ENCODE measurements at places on chromosomes 5 and 9.
A peak's percentile ranks its signal among the peaks of the same experiment; 100 is the strongest.

- no peak for DNase-seq
These were observed 96.7 kb downstream of the MVB12B start for GRCh38 chr9:126423142-126423915.

GRCh38 chr5:156396063-156396829 lies 69.3 kb downstream of the SGCD start:
- no peak for DNase-seq

DNA sequence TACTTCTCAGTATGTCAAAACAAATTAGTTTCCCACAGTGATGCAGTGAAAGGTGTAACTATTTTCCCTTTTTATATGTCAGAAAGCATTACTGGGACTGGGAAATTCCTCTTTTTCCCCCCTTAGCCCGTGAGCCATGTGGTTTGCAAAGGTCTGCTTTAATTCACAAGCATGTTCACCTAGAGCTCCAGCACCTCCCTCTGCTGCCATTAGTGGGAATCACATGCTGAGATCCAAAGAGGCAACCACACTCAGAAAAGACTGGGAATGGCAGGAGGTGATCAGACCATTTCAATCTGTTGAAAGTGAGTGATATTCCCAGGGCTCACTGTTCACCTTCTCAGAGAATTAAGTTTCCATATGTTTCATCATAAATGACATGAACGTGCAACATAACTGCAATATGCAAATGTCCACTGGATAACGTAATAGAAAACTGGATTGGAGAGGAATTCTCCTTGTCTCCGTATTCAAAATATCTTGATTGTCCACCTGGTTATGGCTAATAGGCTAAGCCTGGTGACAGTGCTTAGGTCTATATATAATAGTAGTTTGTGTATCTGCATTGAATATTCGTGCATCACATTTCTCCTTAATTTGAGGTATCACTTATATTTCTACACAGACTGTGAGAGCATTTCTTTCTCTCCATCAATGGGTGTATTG lies 703.5 kb upstream of the WWC1 start:
- peak; percentile 66 for DNase-seq

DNA sequence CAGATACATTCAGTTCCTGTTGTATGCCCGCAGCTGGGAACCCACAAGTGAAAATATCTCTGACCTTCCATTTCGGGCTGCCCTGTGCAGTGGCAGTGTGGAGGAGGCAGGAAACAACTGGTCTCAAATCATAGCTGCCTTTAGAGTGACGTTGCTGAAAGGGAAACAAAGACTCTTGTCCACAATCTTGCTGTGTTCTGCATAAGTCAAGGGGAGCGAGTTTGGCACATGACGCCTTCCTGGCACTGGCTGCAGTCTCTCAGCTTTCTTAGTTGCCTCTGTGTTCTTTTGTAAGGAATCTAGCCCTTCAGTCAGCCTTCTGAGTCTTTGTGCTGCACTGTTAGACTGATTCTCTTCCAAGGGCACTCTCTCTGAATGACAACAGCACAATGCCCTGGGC lies 24.0 kb downstream of the ADAMTS16 start:
- DNase-seq, result no peak

GRCh38 chr5:17796142-17796541 lies 161.9 kb downstream of the TAF11L14 start:
- DNase-seq, result no peak

DNA sequence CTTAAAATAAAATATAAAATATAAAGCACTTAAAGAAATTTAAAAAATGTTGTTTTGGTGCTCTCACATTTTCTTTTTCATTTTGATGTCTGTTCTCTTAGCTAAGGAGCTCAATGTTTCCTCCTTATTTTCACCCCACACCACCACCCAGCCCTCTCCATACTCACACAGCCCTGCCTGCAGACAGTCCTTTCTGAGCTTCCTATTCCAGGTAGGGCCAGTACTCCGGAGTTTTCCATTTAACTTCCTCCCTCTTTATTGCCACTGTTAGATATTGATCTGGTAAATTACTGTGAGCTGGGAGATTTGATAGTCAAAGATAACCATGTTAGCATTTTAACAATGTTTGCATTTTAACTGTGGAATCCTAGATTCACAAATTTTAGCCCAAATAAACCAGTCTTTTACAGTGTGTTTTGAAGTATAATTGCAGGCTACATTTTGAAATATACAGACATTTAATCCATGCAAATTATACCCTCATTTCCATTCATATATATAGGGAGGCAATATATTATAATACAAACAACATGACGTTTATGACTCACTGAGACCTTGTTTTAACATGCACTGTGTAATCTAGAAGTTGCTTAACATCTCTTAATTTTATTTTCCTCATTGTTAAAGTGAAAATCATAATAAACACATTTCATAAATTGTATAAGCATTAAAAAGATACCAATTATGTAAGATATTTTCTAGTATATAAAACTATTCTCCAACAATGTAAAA lies 927.1 kb downstream of the NR2F1-AS1 start:
- no peak for DNase-seq

DNA sequence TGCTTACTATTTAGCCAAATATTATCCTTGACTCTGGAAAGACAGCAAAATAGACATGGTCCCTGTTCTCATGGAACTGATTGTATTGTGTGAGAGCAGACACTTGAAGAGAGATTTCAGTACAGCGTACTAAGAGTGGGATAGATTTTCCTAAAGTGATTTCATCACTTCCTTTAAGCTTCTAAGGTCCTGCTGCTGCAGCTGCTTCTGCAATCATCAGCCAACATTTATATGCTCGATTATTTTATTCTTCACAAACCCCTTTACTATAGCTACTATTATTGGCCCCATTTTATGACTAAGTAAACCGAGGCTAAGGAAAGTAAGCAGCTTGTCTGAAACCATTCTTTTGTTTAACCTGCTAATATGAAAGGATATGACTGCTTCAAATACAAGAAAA lies 137.7 kb downstream of the SPATA31D1 start:
- no peak for DNase-seq

DNA sequence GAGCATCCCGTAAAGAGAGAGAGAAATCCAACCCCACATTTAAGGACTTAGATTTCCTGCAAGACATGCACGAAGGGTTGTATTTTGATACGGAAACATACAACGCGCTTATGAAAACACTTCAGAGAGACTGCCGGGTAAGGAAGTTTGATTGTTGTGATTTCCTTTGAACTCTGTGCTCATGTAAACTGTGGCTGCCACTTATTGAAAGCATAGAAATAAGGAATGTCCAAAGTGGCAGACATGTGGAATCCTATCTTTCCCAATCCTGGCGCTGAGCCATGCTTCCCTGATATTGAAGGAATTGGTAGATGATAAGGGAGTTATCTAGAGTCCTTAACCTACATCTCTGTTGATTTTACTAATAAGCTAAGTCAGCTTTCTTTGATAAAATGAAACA lies 119.4 kb downstream of the PRKACG start:
- no peak for DNase-seq

GRCh38 chr9:34501889-34502425 lies 20.8 kb downstream of the ENHO start:
- no peak for DNase-seq

GRCh38 chr9:13690595-13690994 lies 411.1 kb upstream of the MPDZ start:
- no peak for DNase-seq

GRCh38 chr5:105970919-105971318 lies 1699.8 kb downstream of the EFNA5 start:
- no peak for DNase-seq

DNA sequence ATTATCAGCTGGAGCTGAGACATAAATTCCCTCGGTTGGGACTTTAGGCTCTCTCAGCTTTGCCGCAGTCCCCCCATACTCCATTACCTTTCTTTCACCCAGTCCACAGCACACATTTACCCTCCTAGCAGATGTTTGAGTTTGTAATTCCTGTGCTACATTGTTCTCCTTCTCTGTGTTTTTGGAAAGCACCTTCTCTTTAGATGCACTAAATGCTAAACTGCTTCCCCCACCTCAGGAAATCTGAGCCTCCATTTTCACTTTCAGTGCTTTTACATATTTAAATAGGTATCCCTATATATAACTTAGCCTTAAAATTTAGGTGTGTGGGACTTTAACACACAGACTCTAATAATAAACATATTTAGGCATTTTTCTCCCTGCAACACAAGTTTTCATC lies 356.9 kb downstream of the NFIB start:
- DNase-seq, result no peak

DNA sequence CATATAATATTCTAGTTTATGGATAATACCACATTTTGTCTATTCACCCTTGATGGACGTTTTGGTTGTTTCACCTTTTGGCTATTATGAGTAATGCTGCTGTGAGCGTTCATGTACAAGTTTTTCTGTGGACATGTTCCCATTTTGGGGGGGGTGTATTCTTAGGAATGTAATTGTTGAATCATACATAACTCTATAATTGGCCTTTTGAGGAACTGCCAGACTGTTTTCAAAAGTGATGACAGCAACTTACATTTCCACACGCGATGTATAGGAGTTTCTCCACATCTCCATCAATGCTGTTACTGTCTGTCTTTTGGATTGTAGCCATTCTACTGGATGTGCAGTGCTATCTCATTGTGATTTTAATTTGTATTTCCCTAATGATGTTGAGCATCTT lies 69.8 kb downstream of the SLC46A2 start:
- DNase-seq, result no peak

- DNase-seq, result no peak
These were observed 31.3 kb downstream of the ELL2 start for GRCh38 chr5:95930141-95930930.

DNA sequence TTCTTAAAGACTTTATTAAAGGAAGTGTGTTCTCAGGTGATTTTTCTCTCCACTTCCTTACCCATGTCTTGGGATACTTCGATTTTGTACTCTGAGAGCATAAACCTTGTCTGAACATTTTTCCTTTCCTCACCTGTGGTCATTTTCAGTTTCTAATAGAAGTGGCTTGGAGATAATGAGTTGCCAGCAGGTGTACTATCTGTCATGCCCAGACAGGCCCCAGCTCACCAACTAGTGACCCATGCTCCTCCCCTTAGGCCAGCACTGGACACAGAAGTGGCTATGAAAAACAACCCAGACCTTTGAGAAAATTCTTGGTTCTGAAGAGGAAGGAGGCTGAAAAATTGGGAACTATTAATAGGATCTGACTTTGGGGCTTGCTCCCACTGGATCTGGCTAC lies 49.2 kb upstream of the SMIM32 start:
- DNase-seq, result no peak

- no peak for DNase-seq
These were observed 34.0 kb downstream of the CCNJL start for GRCh38 chr5:160278343-160278742.

- DNase-seq, result no peak
These were observed 800.4 kb upstream of the DMAC1 start for GRCh38 chr9:8599937-8600336.

GRCh38 chr9:91193087-91193657 lies 168.5 kb downstream of the AUH start:
- DNase-seq, result no peak

DNA sequence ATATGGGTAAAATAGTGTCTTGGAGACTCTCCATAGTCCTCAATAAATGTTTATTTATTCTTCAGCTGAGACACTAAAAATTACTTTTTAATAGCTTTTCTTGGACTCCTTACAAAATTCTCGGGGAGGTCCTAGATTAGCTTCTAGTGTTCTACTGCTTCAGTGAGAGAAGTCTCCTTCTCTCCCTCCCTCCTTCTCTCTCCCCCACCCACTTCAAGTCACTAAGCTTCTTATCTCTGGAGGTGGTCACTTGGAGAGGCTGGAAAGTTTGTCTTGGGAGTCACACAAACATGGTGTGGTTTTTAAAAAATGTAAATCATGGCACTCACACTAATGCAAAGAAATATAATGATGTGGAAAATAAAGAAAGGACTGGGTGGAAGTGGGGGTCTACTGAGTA lies 64.1 kb downstream of the SEMA6A start:
- no peak for DNase-seq

- no peak for DNase-seq
These were observed 88.8 kb downstream of the NSUN2 start for GRCh38 chr5:6543830-6544560.

GRCh38 chr9:116059466-116059865 lies 94.1 kb upstream of the PAPPA start:
- DNase-seq, result no peak

GRCh38 chr9:127974769-127975261 lies 6.0 kb downstream of the EEIG1 start:
- DNase-seq, result no peak

DNA sequence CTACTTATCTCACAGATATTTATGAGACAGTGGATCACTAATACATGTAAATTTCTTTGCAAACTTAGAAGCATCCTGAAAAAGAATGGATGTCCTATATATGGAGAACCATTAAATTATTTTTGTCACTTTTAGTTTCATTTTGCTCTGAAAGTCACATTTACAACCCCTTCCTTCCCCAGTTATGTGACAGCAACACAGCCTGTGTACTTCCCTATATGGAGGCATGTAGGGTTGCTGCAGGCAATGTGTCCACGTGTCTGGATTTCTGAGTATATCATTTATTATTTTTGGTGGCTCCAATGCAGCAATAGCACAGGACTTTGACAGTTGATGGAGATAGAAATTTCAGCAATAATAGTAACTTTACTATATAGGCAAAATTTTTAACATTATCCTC lies 156.4 kb downstream of the ST8SIA4 start:
- no peak for DNase-seq

DNA sequence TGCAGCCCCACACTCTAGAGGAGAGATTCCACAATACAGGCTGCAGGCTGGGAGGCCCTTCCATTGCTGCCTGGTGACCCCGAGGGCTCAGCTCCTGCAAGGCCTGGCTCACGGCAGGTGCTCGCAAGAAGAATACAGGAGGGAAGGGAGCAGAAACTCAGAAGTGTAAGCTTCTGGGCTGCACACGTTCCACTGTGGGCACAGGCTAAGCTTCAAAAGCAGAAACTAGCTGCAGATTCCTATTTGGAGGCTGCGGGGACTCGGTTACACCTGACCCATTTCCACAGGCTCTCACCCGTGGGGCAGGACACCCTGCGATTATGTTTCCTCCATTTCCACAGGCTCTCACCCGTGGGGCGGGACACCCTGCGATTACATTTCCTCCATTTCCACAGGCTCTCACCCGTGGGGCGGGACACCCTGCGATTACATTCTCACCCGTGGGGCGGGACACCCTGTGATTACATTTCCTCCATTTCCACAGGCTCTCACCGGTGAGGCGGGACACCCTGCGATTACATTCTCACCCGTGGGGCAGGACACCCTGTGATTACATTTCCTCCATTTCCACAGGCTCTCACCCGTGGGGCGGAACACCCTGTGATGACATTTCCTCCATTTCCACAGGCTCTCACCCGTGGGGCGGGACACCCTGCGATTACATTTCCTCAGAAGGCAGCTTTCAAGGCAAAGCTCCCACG lies 10.3 kb downstream of the LPCAT1 start:
- no peak for DNase-seq

Measured in NCI-H1048 (cell line).